Glutamatergic neuron (in vitro differentiated cells): ENCODE measurements at places on chromosomes 1 and 21.
A peak's percentile ranks its signal among the peaks of the same experiment; 100 is the strongest.

GRCh38 chr1:32276032-32276782, 15.7 kb upstream of the HDAC1 start:
- no peak for DNase-seq

- no peak for DNase-seq
Observed at GRCh38 chr1:68136187-68136586, 85.8 kb upstream of the DIRAS3 start.

GRCh38 chr1:48591181-48591580, 119.2 kb upstream of the SPATA6 start:
- DNase-seq = no peak

GRCh38 chr1:76053021-76053420, 21.5 kb upstream of the ST6GALNAC3 start:
- peak; percentile 34 for DNase-seq

DNA sequence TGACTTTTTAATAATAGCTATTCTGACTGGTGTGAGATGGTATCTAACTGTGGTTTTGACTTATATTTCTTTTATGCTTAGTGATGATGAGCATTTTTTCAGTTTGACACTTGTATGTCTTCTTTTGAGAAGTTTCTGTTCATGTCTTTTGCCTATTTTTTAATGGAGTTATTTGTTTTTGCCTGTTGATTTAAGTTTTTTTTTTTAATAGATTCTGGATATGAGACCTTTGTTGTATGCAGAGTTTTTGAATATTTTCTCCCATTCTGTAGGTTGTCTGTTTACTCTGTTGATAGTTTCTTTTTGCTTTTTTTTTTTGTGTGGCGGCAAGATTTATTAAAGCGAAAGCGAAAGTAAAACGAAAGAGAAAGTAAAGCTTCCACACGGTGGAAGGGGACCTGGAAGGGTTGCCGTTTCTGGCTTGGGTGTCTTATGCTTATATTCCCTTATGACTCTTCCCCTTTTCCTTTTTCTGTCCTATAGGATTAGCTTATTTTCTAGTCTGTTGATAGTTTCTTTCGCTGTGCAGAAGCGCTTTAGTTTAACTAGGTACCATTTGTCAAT, 67.6 kb downstream of the TBX19 start:
- no peak for DNase-seq
